Sciatic nerve (tissue), 2 donors: ENCODE measurements at places on chromosomes 12 and 14.

GRCh38 chr14:94542111-94542810 is 19.0 kb upstream of the SERPINA4 start:
- DNase-seq = no peak

DNA sequence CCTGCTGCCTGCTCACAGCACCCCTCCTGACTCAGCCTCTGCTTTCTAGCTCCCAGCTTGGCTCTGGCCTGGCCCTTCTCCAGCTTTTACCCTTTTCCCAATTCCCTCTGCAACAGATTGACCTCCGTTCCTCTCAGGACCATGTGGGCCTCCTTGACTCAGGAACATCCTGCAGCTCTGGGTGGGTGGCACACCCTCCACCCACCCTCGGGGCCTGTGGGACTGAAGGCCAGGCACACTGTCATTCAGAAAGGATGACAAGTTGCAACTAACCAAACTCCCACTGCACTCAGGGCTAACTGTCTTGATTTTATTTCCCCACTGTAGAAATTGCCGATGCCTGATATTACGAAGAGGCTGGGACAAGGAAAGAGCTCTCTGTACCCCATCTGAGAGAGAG is 59.4 kb downstream of the HELB start:
- DNase-seq = no peak

DNA sequence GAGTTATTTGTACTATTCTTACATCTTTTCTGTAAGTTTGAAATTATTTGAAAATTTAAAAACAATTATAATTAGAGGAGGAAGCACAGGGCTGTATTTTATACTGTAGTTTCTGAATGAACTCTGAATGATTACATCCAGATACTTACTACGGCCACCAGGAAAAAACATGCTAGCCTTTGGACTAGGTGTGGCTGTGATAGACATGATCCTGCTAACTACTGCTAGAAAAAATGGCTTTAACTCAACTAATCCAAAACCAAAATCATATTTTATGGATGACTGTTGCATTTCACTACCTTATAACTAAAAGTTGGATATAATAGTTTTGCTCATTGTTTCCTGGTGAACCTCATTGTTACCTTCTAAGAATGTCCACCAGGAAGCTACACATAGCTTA is 15.1 kb upstream of the SLC25A3 start:
- DNase-seq = no peak

DNA sequence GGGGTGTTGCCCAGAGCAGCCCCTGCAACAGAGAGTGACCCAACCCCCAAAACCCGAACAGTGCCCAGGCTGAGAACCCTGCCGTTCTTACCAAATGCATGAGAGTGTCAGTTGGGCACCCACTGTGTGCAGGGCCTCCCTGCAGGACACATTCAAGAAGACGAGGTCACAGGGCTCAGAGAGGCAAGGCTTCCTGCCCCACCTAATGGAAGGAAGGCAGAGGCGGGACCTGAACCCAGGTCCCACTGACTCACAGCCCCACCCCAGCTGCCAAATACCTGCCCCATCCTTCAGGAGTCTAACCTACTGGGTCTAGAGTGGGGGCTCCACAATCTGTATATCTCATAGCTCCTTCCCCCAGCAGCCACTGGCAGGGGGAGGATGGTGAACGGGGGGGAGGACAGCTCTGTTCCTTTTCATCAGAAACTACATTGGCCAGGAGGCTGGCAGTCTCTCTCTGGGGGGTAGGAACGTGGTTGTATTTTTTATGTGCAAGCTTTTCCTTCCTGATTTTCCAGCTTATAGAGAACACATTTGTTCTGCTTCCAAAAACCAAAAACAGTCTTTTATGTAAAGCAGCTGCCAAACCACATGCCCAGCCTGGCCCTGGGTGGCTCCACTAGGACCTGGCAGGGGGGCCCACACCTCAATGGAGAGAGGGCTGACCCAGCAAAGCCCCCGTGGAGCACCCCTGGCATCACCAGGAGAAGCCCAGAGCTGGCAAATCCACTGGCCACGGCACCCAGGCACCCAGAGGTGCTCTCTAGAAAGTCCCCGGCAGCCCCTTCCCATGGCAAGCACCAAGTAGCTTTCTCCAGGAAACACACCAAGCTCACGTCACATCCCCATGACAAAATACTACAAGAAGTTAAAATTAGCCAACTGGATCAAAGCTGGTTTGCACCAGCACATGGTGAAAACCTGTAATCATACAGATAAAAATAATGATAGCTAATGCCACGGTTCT is 17.0 kb downstream of the NCOR2 start:
- DNase-seq = no peak

DNA sequence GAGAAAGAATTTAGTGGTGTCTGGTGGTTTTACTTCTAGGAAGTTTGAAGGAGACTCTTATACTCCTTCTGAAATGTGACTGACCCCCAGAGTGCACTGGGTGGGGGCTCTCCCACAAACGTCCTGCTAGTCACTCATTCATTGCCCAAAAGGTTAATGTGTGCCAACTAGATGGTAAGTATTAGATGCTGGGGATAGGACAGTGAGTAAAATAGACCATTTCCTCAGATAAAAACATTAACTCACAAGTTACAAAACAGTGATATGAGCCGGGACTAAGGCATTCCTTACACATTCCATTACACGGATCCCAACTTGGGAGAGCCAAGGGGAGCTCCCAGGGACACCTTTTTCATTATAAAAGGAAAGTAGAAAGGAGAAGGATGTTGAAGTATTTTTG is 185.1 kb downstream of the ATXN7L3B start:
- no peak for DNase-seq

- no peak for DNase-seq
Measured at GRCh38 chr12:49339464-49339861, 2.5 kb upstream of the C1QL4 start.
